ENCODE measurements at places on chromosomes 3 and 15.
A peak's percentile ranks its signal among the peaks of the same experiment; 100 is the strongest.

GRCh38 chr15:72857331-72858063 lies 73.9 kb upstream of the ADPGK start:
- no peak for DNase-seq

GRCh38 chr15:95812491-95812890 lies 518.0 kb upstream of the NR2F2 start:
- DNase-seq = no peak

- DNase-seq = no peak
Observed at GRCh38 chr3:165919284-165919683, 82.1 kb upstream of the BCHE start.

- peak; percentile 26 for DNase-seq
Observed at GRCh38 chr15:58182460-58183163, 44.4 kb downstream of the AQP9 start.

GRCh38 chr3:128584412-128585020 lies 66.1 kb downstream of the RPN1 start:
- peak; percentile 82 for DNase-seq

Data from NCI-H1436 (cell line).